ENCODE measurements at places on chromosomes 13 and 19.
A peak's percentile ranks its signal among the peaks of the same experiment; 100 is the strongest.

- peak; percentile 66 for DNase-seq
These were observed 3.0 kb upstream of the COX6B1 start for GRCh38 chr19:35644987-35645679.

DNA sequence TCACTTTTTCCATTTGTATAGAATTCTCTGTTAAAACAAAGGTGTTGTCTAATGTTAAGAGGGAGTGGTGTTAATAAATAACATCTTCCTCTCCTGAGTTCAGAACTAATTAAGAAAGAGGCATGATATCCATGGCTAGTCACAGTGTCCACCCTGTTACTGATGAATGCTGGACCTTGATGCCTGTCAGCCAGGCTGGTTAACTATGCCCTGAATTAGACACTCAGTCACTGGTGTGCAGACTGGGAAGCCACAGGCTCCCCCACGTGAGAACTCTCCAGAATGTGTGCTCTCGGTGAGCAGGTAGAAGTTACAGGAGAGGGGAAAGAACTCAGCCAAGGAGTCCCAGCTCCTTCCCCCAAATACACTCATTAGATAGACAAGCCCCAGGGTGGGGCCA, 56.1 kb upstream of the RNF113B start:
- DNase-seq, result no peak

DNA sequence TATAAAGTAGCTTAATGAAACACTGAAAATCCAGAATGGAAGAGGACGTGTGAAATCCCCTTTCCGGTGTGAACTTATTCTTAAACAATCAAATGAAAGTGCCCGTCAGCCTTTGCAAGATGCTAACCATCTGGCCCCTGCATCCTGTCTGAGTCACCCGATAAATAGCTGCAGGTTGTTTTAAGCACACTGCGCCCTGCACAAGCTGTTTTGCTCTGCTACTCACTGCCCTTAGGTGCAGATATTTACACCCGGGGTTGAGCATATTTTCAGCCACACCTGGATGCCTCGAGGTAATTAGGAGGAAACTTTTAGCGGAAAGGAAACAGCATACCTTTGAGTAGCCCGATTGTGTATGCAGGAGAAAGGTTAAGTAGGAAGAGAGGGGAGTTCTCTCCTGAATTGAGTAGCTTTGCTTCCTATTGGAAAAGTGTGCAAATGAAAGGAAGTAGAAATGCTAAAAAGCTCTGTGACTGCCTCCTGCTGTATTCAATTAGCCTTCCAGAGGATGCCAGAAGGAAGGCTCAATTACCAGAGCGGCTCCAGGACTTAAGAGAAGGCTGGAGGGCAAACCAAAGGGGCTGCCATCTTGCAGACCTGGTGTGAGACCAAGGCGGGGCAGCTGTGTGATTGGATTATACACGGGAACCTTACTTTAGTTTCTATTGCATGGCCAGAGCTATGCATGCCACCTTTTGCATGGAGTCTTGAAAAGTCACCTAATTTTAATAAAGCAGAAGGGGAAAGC, 42.5 kb downstream of the IRS2 start:
- DNase-seq, result no peak

DNA sequence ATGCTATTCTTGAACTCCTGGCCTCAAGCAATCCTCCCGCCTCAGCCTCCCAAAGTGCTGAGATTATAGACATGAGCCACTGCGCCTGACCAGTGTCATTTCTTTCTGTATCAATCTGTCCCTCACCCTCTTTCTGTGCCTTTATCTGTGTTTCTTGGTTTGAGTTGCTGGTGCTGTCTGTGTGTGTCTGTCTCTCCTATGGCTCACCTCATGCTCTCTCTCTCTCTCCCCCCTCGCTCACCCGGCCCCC, 9.9 kb downstream of the IRF2BP1 start:
- peak; percentile 26 for DNase-seq

DNA sequence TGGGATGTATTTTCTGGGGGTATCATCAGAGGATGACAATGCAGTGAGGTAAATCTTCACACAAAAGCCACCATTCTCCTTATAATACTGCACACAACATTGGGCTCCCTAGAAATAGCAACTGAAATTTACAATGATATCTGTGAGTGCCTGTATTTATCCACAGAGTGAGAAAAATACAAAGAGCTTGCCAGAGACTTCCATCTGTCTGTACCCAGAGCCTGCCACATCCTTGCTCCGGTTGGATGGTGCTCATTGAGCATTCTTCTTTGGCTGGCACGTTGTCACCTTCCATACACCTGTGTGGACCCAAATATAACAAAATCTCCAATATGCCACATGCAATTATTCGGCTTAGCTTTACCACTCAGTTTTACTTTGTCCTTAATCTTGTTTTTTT, 189.5 kb upstream of the UFM1 start:
- no peak for DNase-seq

DNA sequence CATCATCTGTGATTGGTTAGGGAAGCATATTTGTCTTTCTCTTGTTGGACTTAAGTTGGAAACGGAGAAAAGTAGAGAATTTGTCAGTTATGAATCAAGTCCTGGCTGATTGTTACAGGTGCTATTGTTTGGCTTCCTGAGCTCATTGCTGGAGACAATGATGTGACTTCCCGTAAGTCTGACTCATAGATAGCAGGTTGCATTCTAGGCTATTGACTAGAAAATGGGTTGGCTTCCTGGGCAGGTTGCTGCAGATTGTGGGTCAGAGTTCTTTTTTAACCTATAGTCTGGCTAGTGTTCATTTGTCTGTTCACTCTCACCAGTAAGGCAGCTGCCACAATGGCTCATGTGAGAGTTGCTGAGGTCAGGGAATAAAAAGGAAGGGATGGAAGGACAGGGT, 101.5 kb downstream of the CCNA1 start:
- DNase-seq, result no peak
